ENCODE measurements at places on chromosomes 11 and 22.

DNA sequence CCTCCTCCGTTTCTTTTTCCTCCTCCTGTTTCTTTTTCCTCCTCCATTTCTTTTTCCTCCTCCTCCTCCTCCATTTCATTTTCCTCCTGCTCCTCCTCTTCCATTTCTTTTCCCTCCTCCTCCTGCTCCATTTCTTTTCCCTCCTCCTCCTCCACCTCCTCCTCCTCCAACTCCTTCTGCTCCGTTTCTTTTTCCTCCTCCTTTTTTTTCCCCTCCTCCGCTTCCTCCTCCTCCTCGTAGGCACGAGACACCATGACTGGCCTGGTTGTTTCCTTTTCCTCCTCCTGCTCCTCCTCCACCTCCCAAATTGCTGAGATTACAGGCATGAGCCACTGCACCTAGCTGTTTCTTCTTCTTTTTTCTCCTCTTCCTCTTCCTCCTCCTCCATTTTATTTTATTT, 25.6 kb upstream of the DRICH1 start:
- no peak for DNase-seq

DNA sequence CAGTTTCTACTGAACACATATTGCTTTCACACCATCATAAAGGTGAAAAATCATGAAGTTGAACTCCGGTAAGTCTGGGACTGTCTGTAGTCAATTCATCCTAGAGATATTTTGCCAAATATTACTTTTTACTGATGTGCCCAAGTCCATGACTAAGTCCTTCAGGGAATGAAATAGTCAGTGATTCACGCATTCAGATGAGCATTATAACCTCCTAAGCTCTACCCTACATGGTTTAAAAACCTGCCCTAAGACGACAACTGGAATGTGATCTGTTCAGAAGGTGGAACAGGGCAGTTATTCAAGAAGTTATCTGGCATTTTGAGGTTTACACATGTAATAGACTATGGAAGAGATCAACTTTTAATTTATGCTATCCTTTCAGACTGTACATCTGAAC, 125.6 kb downstream of the TRPC6 start:
- DNase-seq = no peak

GRCh38 chr22:25630447-25630846, 66.0 kb downstream of the GRK3 start:
- DNase-seq = no peak

DNA sequence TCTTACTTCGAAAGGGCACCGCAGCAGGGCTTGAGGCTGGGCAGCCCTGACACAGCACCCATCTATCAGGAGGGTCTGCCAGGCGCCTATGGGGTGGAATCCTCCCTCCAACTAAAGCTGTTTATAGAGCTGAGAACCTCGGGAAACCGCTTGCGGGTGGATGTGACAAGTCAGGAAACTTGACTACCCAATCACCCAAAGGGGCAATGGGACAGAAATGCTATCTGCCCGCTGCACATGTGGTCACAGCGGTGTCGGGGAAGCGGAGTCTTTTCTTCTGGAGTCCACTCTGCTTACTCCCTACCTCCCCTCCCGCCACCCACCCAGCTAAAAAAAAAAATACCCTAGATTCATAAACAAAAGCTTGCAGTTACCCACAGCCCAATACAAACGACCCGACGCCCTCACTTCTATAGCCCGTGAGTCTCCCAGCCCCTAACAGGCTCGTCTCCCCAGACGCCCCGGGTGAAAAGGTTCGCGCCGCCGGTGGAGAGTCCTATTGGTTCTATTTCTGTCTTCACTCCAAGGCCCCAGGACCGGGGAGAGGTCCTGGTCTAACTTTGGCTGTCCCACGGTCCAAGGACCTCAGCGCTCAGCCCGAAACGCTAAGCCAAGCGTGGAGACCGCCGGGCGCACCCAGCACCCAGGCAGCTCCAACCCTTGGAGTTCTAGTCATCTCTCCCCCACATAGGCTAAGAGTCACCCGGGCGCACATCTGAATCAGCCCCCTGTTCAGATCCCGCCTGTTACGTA, 1.4 kb downstream of the TRPC6 start:
- no peak for DNase-seq

GRCh38 chr22:20298110-20298802, 21.6 kb downstream of the DGCR6L start:
- DNase-seq = no peak

GRCh38 chr11:1630271-1630670, 696 bp downstream of the KRTAP5-5 start:
- no peak for DNase-seq
